ENCODE measurements at places on chromosomes 16 and 17.

DNA sequence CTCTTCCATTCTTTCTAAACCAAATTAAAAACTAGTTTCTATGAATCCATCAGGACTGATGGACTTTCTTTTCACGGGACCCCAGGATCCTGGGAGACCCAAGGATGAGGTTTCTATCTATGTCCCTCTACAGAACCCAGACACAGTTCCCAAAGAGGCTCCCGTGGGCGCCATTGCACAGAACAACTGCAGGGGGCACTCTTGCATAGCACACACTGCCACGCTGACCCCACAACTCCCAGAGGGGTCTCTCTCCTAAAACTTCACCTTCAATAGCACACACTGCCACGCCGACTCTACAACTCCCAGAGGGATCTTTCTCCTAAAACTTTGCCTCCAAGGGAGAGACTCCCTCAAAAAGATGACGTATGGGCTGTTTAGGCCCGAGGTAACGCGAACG lies 9.0 kb downstream of the ABR start:
- DNase-seq = no peak

GRCh38 chr16:35221482-35222185 lies 1762.2 kb downstream of the TP53TG3F start:
- DNase-seq = no peak

DNA sequence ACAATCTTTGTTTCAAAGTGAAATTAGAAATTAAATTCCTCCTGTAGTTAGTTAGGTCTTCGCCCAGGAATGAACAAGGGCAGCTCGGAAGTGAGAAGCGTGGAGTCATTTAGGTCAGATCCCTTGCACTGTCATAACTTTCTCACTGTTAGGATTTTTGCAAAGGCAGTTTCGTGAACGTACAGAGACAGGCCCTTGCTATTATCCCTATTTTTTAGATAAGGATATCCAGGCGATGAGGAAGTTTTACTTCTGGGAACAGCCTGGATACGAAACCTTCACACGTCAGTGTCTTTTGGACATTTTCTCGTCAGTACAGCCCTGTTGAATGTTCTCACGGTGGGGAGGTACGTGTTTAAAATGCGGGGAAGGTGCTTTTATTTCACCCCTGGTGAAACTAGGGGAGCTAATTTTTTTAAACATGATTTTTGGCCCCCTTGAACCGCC lies 318 bp upstream of the RBL2 start:
- DNase-seq = no peak

DNA sequence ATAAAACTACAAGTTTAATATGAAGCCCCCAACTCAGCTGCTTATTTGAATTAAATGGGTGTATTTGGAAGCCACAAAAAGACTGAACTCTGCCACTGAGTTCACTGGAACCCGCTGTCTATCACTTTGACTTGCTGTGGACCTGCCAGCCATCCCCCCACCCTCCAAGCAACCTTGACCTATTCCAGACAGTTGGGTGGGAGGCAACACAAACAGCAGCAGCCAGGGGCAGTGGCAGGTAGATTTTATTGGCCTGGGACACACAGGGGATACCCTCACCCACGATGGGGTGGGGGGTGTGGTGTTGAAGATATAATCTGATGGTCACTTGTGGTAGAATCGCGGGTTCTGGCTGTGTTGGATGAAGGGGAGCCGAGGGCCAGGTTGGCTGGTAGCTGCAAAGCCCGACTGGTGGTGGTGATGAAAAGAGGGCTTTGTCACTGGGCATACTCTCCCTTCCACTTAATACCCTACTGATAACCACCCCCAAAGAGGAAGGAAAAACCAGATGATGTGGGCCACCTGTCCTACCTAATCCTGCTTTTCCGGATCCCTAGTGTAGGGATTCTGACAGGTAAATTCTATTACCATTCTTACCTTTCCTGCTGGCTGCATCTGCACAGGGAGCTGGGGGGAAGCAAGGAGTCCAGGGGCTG lies 2.6 kb downstream of the GPS2 start:
- no peak for DNase-seq

GRCh38 chr16:70444249-70445063 lies 5.6 kb upstream of the ST3GAL2 start:
- DNase-seq = no peak

DNA sequence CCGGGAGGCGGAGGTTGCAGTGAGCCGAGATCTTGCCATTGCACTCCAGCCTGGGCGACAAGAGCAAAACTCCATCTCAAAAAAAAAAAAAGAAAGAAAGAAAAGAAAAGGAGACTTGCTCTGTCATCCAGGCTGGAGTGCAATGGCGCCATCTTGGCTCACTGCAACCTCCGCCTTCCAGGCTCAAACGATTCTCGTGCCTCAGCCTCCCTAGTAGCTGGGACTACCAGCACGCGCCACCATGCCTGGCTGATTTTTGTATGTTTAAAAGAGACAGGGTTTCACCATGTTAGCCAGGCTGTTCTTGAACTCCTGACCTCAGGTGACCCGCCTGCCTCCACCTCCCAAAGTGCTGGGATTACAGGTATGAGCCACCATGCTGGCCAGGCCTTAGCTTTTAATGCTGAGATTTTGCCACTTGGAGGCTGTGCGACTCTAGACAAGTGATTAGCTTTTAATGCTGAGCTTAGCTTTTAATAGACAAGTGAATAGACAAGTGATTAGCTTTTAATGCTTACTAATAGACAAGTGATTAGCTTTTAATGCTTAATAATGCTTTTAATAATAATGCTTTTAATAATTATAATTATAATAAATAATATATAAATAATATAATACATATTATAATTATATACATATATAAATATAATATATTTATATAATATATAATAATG lies 9.6 kb downstream of the LDAF1 start:
- no peak for DNase-seq

- no peak for DNase-seq
These were observed 21.9 kb downstream of the OMG start for GRCh38 chr17:31275116-31275515.

DNA sequence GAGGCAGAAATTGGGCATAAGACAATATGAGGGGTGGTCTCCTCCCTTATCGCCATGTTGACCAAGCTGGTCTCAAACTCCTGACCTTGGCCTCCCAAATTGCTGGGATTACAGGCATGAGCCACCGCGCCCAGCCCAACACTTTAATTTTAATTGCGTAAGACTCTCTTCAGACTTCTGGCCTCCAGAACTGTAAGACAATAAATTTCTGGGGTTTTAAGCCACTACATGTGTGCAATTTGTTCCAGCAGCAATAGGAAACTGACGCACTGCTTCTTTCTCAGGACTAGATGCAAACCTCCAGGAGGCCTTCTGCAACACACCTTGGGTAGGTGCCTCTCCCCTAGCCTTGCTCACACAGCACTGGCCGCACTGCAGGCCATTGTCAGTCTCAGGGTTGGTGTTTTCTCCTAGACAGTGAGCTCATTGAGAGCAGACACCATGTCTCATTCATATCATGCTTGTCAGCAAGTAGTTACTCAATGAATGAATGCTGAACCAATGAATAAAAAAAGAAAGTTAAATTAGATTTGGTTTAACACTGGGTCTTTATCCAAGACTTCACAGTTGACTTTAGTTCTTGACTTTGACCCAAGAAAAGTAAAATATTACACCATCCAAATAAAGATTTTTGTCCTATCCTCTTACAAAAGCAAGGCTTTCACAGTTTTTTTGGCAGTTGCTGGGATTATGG lies 5.5 kb upstream of the ACSF2 start:
- no peak for DNase-seq
